Esophagus mucosa (tissue), 1 donor: ENCODE measurements at places on chromosomes 5 and 9. TPM values are rescaled to one million over a fixed set of nuclear protein-coding genes. Genes with fewer than 3 reads are reported as not detected.
A peak's percentile ranks its signal among the peaks of the same experiment; 100 is the strongest.

The BAG1 gene
- total RNA-seq: 95.3 TPM

DNA sequence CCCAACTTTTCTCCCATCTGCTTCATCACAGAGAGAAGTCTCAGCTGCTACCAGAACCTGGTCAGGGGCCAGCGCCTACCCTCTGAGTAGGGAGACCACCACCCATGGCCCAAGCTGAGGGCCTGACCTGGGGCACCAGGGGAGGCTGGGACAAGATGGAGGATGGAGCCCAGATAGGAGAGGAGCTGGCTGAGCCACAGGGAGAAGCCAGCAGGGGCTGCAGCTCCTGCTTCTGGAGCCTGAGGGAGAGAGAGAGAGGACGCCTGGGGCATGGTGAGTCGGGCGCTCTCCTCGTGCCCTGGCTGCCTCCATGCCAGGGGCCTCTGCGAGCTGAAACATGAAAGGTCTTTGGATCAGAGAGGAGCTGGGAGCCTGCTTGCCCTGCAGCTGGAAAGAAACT lies 1.4 kb upstream of the FOXI1 start:
- no peak for ATAC-seq

- peak; percentile 49 for ATAC-seq
Observed at GRCh38 chr5:173293817-173294672, 34.2 kb downstream of the STC2 start.

DNA sequence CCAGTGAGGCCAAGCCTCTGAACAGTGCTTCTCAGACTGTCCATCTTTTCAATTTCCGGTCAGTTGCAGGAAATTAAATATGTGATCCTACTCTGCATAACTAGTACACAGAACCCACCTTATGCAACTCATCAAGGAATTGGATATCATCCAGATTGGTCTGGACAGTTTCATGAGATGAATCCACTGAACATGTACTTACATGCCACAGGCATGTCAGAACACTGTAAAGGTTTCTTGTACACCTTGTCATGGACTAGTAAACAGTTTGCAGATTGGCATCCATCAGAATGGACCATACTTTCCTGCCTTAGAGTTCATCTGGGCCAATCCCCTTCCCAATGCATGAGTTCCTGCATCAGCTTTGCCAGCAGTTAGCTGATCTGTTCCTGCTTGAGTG lies 30.4 kb downstream of the GARNL3 start:
- ATAC-seq: peak; percentile 20

- no peak for ATAC-seq
Observed at GRCh38 chr5:19241690-19242089, 746.3 kb downstream of the CDH18 start.

GRCh38 chr5:83357621-83358231 lies 113.8 kb upstream of the VCAN start:
- ATAC-seq: no peak

DNA sequence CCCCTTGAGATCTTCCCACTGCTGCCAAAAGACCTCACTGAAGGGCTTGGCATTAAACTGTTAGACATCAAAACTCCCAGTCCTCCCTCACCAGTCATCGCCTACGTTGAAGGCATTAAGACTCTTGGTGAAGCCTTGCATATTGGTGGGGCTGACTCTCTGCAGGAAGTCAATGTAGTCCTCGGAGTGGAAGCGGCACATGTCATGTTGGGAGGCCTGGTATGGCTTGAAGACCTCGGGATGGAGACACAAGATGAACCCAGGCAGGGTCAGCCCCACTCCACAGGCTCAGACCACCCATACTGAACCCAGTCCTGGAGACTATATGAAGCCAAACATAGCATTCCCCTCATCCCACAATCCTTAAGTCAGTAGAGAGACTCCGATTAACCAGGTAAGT lies 1.9 kb downstream of the HDAC3 start:
- no peak for ATAC-seq
